ENCODE measurements at places on chromosomes 5 and 9. TPM values are rescaled to one million over a fixed set of nuclear protein-coding genes. Genes with fewer than 3 reads are reported as not detected.
A peak's percentile ranks its signal among the peaks of the same experiment; 100 is the strongest.

The ST6GALNAC6 gene
- total RNA-seq = 176 TPM

- H3K4me1 ChIP-seq = no peaks in the 10 kb centered on the region
- H3K4me3 ChIP-seq = no peak overlapping the region
- no peaks in the 10 kb centered on the region for H3K36me3 ChIP-seq
- no peaks in the 10 kb centered on the region for H3K27me3 ChIP-seq
- no peak overlapping the region for H3K27ac ChIP-seq
These were observed 50.5 kb downstream of the COMMD10 start for GRCh38 chr5:116135344-116135743.

The GFI1B gene
- total RNA-seq = not detected

The MARCOL gene
- not detected for total RNA-seq

- no peak overlapping the region for H3K27ac ChIP-seq
- no peaks in the 10 kb centered on the region for H3K4me1 ChIP-seq
- DNase-seq = no peak
- no peaks in the 10 kb centered on the region for H3K36me3 ChIP-seq
These were observed 441.3 kb upstream of the ARRDC3 start for GRCh38 chr5:91824406-91824805.

The SLC1A1 gene
- total RNA-seq = 8.5 TPM

DNA sequence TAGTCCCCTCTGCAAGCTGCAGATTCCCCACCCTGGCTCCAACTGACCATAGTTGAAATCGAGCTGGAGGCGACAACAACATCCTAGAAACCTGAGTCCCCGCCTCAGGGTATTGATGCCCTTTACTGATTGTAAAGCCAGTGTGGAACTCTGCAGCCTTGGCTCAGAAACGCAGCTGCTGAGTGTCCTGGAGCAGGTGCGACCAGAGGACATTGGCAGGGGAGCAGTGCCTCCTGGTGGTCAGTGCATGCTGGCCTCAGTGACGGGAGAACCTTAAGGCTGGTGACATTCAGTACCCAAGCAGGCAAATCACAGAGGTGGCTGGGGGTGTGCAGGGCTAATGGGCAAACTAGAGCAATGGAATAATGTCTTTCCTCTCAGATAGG lies 20.4 kb upstream of the ZNF354B start:
- no peaks in the 10 kb centered on the region for H3K36me3 ChIP-seq
- H3K27ac ChIP-seq = no peak overlapping the region
- DNase-seq = peak; percentile 38
- no peak overlapping the region for H3K4me3 ChIP-seq
- no peaks in the 10 kb centered on the region for H3K27me3 ChIP-seq
- H3K4me1 ChIP-seq = no peaks in the 10 kb centered on the region

The LAMC3 gene
- 0.21 TPM for total RNA-seq

DNA sequence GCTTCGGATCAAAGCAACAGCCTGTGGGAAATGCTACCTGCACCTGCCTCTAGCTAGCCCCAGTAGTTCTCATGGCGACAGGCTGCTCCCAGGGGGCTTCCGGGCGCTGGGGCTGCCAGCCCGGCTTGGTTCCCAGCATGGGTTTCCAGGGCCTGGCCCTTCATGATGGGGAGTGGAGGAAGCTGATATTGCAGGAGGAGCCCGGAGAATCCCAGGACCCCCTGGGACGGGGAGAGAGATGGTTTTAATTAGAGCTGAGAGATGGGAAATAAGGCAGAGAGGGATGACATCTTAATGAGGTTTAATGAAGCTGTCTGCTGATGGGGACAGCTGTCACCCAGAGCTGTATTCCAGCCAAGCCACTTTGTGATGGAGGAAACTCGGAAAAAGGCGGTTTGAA lies 78.6 kb downstream of the CFAP77 start:
- H3K27ac ChIP-seq = no peak overlapping the region
- no peaks in the 10 kb centered on the region for H3K36me3 ChIP-seq
- peaks cover 58% of the 10 kb centered on the region for H3K27me3 ChIP-seq
- H3K4me3 ChIP-seq = no peak overlapping the region

GRCh38 chr5:39712316-39713249 lies 287.8 kb upstream of the DAB2 start:
- no peak overlapping the region for H3K4me3 ChIP-seq
- H3K36me3 ChIP-seq = no peaks in the 10 kb centered on the region
- no peaks in the 10 kb centered on the region for H3K4me1 ChIP-seq
- DNase-seq = no peak

- H3K27ac ChIP-seq = no peak overlapping the region
- H3K27me3 ChIP-seq = no peaks in the 10 kb centered on the region
- H3K4me3 ChIP-seq = no peak overlapping the region
- no peak for DNase-seq
These were observed 206.4 kb downstream of the NXNL2 start for GRCh38 chr9:88741335-88741734.

The LECT2 gene
- not detected for total RNA-seq

DNA sequence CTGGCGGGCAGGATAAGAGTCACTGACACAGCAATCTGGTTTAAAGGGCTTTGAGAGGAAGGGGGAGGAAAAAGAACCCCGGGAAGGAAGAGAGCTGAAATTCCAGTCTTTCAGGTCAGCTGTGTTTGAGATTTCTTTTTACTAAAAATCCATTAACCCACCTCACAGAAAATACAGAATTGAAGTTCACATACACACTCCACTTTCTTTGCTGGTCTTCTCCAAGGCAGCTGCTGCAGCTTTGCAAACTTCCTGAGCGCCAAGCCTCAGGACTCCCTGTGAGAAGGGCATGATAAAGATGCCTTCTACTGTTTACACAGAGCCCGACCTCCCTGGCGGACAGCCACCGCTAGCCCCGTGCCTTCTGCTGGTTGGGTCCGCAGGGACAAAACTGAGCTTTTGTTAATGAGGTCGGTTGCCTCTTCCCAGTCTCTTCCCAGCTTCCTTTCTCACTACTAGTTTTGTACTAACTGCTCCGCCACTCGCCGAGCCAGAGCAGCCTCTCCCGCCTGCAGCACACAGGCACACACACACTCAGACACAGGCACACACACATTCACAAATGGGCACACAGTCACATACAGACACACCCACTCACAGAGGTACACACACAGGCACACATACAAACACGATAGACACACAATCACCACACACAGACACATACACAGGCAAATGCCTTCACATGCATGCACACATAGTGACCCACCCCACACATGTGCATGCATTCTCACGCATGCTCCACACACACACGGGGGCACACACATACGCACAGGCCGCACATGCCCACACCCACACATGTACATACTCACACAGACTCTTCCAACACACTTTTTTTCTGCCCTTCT lies at the start of gene FREM1:
Gene FREM1 (minus strand): TSS at position 468 of the 845 bp plus-strand sequence. CDS start 41,451 bp downstream, outside the sequence.
- no peaks in the 10 kb centered on the region for H3K36me3 ChIP-seq
- H3K4me1 ChIP-seq = peaks cover 34% of the 10 kb centered on the region
- H3K27ac ChIP-seq = peak within 1 kb of the TSS; percentile 39
- DNase-seq = no peak

- DNase-seq = no peak
- H3K4me3 ChIP-seq = no peak overlapping the region
- no peaks in the 10 kb centered on the region for H3K27me3 ChIP-seq
- H3K4me1 ChIP-seq = no peaks in the 10 kb centered on the region
These were observed 52.2 kb upstream of the CKMT2 start for GRCh38 chr5:81180780-81181460.

GRCh38 chr5:14277385-14278320 lies 134.5 kb downstream of the TRIO start:
- no peak for DNase-seq
- H3K36me3 ChIP-seq = no peaks in the 10 kb centered on the region
- no peaks in the 10 kb centered on the region for H3K4me1 ChIP-seq
- no peak overlapping the region for H3K27ac ChIP-seq
- no peak overlapping the region for H3K4me3 ChIP-seq
- no peaks in the 10 kb centered on the region for H3K27me3 ChIP-seq

DNA sequence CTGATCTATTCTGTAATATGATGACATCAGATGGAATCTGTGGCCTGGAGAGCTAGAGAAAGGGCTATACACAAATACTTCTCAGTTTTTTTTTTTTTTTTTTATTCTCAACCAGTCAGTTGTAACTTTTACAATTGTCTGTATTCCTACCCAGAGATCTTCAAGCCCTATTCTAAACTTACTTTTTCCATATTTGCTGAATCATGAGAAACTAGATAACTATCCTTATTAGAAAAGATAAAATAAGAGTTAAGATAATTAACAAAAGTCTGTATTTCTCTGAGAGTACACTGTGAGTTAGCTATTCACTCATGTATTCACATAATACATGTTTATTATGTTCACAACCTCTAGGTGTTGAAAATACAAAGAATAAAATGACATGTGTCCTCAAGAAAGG lies 1575.9 kb downstream of the EFNA5 start:
- H3K36me3 ChIP-seq = no peaks in the 10 kb centered on the region
- H3K27ac ChIP-seq = no peak overlapping the region
- H3K27me3 ChIP-seq = no peaks in the 10 kb centered on the region
- no peak overlapping the region for H3K4me3 ChIP-seq

The NACC2 gene
- 50.4 TPM for total RNA-seq

The CSF2 gene
- total RNA-seq = not detected

- H3K27me3 ChIP-seq = no peaks in the 10 kb centered on the region
- no peaks in the 10 kb centered on the region for H3K4me1 ChIP-seq
- peak overlapping the region; percentile 94 for H3K4me3 ChIP-seq
- DNase-seq = no peak
These were observed 909 bp downstream of the AFF4 start for GRCh38 chr5:132962429-132963021.

The SCGB3A2 gene
- total RNA-seq = not detected

- H3K4me3 ChIP-seq = no peak overlapping the region
- peak overlapping the region; percentile 98 for H3K27ac ChIP-seq
- H3K27me3 ChIP-seq = no peaks in the 10 kb centered on the region
These were observed 3.4 kb downstream of the FNBP1 start for GRCh38 chr9:130039528-130040147.

GRCh38 chr5:32241034-32241783 lies 67.1 kb upstream of the GOLPH3 start:
- H3K36me3 ChIP-seq = peaks cover 9% of the 10 kb centered on the region
- no peak overlapping the region for H3K4me3 ChIP-seq
- H3K4me1 ChIP-seq = no peaks in the 10 kb centered on the region
- DNase-seq = no peak
- peak overlapping the region; percentile 16 for H3K27ac ChIP-seq
- no peaks in the 10 kb centered on the region for H3K27me3 ChIP-seq

- no peaks in the 10 kb centered on the region for H3K4me1 ChIP-seq
- no peak for DNase-seq
- H3K27me3 ChIP-seq = no peaks in the 10 kb centered on the region
- no peak overlapping the region for H3K27ac ChIP-seq
These were observed 133.6 kb upstream of the ADAMTS16 start for GRCh38 chr5:5006548-5006947.

The ADRB2 gene
- total RNA-seq = 5.2 TPM

The CBY3 gene
- total RNA-seq = not detected

The SOX30 gene
- total RNA-seq = not detected

DNA sequence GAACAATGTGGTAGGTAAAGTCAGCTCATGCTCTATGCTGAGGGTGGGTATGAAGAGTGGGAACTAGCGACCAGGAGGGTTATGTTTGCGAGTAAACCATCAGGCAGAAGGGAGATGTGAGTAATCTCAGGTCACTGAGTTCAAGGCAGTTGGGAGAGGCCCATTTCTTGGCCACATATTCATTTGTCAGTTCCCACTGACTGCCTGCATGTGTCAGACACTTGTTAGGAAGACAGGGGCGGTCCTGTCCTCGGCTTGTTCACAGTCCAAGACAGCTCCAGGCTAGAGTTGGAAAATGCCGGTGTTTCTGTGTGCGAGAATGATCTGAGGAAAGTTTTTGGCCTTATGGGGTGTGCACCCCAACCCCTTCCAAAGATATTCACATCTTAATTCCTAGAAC lies 48.6 kb upstream of the GDNF start:
- H3K36me3 ChIP-seq = no peaks in the 10 kb centered on the region
- DNase-seq = no peak
- H3K27me3 ChIP-seq = no peaks in the 10 kb centered on the region
- no peak overlapping the region for H3K4me3 ChIP-seq
- H3K27ac ChIP-seq = no peak overlapping the region
- no peaks in the 10 kb centered on the region for H3K4me1 ChIP-seq

- no peaks in the 10 kb centered on the region for H3K4me1 ChIP-seq
- H3K36me3 ChIP-seq = no peaks in the 10 kb centered on the region
- H3K27ac ChIP-seq = no peak overlapping the region
- no peaks in the 10 kb centered on the region for H3K27me3 ChIP-seq
These were observed 63.5 kb downstream of the PGM5 start for GRCh38 chr9:68419901-68420300.

GRCh38 chr5:138752341-138752950 lies 779 bp upstream of the CTNNA1 start:
- peak overlapping the region; percentile 77 for H3K4me3 ChIP-seq
- no peaks in the 10 kb centered on the region for H3K36me3 ChIP-seq
- H3K27me3 ChIP-seq = no peaks in the 10 kb centered on the region
- DNase-seq = no peak
- H3K27ac ChIP-seq = peak overlapping the region; percentile 100

DNA sequence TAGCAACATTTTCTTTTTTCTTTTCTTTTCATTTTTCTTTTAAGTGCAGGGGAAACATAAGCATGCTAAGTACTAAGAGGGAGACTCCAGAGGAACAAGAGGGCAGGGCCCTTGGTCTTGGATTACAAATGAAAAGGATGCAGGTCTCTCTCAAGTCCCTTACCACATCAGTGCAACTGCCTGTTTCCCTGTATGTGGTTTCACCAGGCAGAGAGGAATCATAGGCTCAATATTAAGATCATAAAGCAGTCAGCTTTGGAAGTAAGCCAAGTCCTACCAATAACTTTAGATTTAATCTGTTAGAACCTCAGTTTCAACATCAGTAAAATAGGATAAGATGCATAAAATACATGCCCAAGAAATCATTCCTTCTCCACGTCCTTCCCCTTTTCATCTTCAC lies 422.7 kb upstream of the PAPPA start:
- no peak overlapping the region for H3K27ac ChIP-seq
- H3K4me3 ChIP-seq = no peak overlapping the region
- DNase-seq = no peak
- H3K27me3 ChIP-seq = no peaks in the 10 kb centered on the region
- no peaks in the 10 kb centered on the region for H3K4me1 ChIP-seq
- H3K36me3 ChIP-seq = no peaks in the 10 kb centered on the region

GRCh38 chr9:98922721-98923435 lies 20.8 kb upstream of the COL15A1 start:
- H3K4me1 ChIP-seq = peaks cover 53% of the 10 kb centered on the region
- no peaks in the 10 kb centered on the region for H3K27me3 ChIP-seq
- H3K36me3 ChIP-seq = no peaks in the 10 kb centered on the region

DNA sequence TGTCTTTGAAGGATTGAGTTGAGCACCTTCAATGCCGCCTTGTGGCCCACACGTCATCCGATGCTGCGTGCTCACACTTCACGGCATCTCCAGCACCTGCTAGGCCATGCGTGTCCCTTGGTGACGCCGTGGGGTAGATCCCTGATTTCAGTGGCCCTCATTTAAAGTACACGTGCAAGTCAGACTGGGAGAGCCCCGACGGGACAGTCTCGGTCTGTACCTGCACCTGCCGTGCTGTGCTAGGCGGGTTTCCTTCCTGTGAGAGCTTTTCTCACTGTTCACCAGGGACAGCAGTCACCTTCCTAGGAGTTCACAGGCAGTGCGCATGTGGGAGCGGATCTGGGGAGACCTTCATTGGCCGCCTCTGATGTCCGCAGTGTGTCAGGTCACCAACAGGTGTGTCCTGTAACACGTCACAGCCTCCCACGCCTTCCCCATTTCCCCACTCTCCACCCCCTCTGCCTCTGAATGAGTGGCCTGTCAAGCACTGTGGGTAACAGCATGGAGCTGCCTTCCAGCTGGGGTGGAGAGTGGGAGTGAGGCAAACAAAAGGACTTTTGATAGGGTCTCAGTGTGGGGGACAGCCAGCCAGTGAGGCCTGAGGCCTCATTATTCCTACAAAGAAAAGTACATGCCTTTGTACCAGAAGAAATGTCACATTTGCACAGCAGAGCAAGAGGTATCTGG lies 236.4 kb downstream of the FANCC start:
- DNase-seq = no peak
- no peaks in the 10 kb centered on the region for H3K36me3 ChIP-seq
- H3K27me3 ChIP-seq = no peaks in the 10 kb centered on the region
- no peak overlapping the region for H3K4me3 ChIP-seq
- peak overlapping the region; percentile 97 for H3K27ac ChIP-seq
- H3K4me1 ChIP-seq = peaks cover 78% of the 10 kb centered on the region

The POU4F3 gene
- not detected for total RNA-seq

The SLC2A6 gene
- total RNA-seq = 2.8 TPM
